ENCODE measurements at places on chromosomes 11 and 22.
A peak's percentile ranks its signal among the peaks of the same experiment; 100 is the strongest.

DNA sequence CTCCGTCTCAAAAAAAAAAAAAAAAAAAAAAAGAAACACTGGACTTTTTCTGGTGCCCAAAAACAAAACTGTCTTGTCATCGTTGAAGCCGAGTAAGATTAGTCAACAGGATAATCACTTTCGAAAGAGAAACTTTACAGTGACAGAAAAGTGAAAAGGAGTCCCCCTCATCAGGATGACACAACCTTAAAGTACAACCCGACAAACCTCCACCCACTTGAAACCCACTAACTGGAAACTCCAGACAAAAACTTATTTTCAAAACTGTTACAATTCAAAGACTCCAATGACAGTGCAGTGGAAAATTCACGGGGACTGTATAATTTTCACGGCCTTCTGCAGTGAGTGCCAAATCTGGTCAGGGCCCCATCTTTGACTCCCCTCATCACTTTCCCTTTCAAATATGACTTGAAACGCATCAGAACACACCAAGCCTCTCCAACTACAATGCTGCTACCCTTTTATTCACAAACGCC is 1.3 kb downstream of the DENND5A start:
- peak; percentile 64 for DNase-seq

GRCh38 chr11:64007629-64008282 is 21.5 kb downstream of the OTUB1 start:
- DNase-seq, result peak; percentile 74

- no peak for DNase-seq
Measured at GRCh38 chr11:13249992-13250391, 27.6 kb upstream of the BMAL1 start.

DNA sequence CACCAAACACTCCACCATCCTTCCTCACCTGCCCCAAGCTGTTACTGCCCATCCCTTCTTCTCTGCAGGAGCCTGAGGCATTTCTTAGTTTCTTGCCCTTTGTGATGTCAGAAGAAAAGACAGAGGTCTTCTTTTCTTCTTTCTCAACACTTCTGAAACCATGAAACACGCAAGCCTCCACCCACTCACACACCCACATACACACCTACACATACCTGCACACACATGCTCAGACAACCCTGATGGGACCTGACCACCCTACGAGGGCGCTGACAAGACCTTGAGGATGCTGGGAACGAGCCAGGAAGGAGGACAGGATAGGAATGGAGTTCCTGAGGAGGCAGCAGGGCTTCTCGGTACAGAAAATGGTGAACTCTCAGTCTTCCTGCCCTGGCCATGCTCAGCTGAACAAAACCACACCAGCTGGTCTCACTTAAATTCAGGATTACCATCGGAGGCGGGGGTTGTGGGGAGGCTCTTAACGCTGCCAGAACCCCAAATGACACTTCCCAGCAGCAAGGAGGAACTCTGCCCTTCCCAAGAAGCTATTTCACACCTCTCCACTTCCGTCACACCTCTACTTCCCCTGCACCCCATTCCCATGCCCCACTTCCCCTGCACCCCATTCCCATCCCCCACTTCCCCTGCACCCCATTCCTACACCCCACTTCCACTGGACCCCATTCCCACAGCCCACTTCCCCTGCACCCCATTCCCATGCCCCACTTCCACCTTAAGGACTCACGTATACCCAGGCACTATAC is 41.0 kb downstream of the CSF2RB start:
- DNase-seq, result no peak

DNA sequence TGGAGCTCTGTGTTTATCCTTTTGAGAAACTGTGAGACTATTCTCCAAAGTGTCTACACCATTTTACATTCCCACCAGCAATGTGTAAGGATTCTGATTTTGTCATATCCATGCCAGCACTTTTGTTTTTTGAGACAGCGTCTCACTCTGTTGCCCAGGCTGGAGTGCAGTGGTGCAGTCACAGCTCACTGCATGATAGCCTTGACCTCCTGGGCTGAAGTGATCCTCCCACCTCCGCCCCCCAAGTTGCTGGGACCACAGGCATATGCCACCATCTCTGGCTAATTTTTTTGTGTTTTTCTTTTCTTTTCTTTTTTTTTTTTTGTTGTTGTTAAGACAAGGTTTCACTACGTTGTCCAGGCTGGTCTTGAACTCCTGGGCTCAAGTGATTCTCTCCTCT is 35.3 kb downstream of the PPP6R3 start:
- DNase-seq, result no peak

DNA sequence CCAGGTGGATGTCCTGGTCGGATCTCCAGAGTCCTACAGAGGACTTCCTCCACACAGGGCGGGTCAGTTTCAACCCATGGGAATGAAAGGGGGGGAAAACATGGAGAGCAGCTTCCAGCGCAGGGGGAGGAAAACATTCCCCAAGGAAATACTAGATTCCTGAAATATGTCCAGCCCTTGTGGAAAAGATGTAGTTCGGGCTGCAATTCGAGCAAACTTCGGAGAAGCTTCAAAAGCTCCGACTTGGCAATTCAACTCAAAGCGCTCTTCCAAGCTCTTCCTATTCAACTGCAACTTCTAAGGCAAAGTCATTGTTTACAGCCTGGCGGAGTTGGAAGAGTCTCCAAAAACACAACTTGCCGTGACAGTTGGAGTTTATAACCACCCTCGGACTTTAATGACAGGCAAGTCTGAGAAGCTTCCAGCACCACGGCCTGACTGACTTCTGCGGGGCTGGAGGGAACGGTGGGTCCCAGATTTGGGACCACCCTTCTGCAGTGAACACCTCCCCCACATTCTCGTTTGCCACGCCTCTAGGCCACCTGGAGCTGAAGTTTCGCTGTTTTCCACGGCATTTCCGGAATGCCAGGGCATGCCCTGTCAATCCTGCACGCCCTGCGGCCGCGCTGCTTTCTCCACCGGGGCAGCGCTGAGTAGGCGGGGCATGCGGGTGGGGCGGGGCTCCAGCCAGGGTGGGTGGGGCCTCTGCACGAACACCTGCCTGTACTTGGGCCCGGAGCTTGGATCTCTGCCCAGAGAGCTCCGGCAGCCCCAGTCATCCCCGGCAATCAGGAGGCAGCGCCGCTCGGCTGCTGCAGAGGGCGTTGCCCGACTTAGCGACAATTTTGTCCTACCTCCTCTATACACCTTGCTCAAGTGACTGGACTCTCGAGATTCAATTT is 49.0 kb upstream of the BIRC3 start:
- DNase-seq, result peak; percentile 64

DNA sequence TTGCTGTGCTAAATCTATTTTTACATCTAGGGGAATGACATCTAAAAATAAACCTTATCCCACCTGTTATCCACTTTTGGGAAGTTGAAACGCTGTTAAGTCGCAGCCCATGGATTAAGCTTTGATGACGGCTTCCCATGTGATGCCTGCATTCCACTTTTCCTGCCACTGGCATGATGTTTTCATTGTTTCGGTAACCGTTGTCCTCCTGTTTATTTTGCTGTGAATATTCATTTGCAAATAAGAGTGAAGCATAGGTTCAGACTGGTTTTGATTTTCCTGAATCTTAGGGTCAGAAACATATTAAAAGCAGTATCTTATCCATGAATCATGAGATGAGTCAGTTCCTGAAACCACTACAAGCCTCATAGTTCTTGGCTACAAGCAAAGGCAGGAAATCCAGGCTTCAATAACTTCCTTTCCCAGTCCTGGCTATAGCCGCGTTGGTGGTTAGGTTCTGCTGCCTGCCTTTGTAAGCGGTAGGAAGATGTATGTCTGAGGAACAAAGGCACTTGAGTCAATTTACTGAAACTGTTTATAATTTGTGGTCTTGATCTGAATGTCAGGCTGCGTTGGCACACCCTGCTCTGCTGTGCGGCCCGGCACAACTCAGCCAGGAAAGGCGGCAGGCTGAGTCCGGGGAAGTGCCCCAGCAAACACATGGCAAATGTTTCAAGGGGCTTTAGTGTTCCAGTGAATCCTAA is 19.4 kb downstream of the TEAD1 start:
- peak; percentile 89 for DNase-seq

GRCh38 chr22:48893288-48894063 is 934.2 kb downstream of the BRD1 start:
- no peak for DNase-seq

DNA sequence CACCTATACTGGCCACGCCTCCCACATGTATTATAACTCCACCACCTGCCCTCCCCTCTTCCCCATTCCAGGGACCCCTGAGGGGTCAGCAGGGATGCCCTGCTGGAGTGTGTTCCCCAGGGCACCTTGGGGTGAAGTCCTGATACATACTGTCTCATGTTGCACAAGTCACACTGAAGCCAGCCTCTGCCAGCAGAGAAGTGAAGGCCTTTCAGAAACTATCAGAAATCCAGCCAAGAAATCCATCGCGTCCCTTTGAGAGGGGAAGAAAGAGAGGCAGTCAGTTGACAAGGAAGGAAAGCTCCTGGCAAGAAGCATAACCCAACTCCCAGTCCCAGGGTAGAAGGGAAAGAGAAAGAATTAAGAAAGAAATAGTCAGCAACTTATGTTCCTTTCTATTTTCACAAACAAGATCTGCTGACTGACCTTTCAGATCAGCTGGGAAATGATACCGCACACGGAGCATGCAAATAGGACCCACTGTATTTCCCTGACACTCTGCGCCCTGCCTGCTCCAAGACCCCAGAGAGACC is 45.2 kb downstream of the SC5D start:
- no peak for DNase-seq

GRCh38 chr11:117793583-117793982 is 3.4 kb downstream of the DSCAML1 start:
- no peak for DNase-seq

- peak; percentile 59 for DNase-seq
Measured at GRCh38 chr22:24553597-24554312, 1.2 kb downstream of the GUCD1 start.

- DNase-seq, result no peak
Measured at GRCh38 chr11:113023228-113023627, 62.0 kb downstream of the NCAM1 start.

DNA sequence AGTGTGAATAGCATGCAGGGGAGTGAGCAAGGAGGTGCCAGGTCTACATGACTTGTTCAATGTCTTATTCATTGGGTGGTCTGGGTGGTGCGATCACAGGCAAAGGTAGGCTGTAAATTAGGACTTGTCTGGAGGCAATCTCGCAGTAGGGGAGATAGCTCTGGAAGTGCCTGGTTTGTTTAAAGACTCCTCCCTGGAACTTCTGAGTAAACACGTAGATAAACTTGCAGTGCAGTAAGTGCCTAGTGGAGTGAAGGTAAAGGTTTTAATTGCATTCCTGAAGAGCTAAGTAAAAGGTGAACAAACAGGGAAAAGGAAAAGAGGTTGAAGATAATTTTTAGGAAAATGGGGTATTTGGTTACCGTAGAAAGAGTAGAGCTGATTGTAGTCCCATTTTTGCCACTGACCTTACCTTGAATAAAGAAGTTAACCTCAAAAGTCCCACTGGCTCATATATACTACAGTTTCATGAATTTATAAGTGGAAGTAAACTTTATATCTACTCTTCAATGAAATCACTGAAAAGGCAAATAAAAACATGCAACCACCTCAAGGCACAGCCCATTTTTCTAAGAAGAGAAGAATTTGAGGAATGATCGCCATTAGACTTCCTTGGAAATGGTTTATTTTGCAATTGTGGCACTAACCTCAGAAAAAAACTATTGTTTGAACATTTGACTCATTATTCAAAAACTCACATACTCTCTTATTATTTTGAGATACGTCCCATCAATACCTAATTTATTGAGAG is 44.3 kb downstream of the AASDHPPT start:
- DNase-seq, result no peak

DNA sequence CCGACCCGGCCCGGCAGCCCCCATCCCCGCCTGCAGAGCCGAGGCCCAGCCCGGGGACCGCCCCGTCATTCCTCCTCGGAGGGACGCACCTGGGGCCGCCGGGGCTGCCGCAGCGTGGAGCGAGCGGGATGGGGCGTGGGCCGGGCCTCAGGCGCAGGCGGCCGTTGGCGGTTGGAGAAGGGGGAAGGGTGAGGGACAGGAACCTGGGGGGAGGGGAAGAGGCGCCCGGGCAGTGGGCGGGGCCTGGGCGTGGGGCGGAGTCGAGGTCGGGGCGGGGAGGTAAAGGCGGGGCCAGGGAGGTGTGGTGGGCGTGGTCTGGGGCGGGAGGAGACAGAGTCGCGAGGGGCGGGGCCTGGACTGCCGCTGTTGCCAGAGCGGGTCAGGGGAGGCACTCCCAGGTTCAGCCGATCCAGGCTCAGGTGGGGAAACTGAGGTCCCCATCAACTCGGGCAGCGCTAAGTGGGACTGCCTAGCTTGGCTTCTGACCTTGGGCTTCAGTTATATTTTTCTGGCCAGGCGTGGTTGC is at the start of gene TESMIN:
TESMIN (minus strand) TSS at position 190 of the 526 bp plus-strand sequence. CDS start 860 bp downstream, outside the sequence.
- peak; percentile 47 for DNase-seq

GRCh38 chr11:110148775-110149744 is 55.9 kb downstream of the ZC3H12C start:
- peak; percentile 74 for DNase-seq

DNA sequence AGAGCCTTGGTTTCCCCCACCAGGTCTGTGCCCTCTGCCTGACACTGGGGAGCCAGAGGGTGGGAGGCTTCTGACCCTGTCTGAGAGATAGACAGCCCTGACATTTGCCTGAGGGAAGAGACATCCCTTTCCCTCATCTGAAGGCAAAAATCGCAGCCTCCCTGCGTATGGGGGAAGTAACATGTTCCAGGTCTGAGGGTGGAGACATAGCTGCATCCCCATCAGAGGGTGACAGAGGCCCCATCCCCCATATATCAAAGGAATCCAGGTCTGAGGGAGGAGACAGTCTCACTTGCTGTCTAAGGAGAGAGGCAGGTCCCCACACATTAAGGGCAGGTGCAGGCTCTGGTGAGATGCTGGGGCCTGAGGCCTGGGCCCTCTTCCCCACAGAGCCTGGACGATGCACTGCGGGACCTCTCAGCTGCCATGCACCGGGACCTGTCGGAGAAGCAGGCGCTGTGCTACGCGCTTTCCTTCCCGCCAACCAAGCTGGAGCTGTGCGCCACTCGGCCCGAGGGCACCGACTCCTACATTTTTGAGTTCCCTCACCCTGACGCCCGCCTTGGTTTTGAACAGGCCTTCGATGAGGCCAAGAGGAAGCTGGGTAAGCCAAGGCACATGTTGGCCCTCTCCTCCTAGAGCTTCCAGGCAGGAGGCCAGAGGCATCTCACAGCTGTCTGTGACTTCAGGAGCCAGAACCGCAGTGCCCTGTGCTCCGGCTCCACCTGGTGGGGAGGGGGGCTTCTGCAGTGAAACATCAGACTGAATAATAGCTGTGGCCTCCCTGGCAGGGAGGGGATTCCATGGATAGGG is 16.1 kb upstream of the RELT start:
- DNase-seq, result no peak

- no peak for DNase-seq
Measured at GRCh38 chr11:12775955-12776354, 101.7 kb downstream of the TEAD1 start.

DNA sequence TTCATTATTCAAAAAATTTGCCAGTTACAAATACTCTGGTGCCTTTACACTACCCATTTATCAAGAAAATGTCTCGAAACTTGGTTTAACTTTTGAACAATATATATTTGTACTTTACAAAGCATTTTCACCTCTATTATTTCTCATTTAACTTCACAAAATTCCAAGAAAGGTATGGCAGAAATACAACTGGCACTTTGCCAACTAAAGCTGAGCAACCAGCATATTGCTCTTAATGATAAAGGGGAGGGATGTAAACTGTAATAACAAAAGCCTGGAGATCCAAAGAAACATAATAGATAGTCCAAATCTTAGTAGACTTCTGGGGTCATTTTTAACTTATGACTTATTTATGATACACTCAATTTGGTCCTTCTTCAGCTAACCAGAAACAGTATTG is 7.7 kb downstream of the PITPNB start:
- no peak for DNase-seq

Measured in Caki2 (cell line).